ENCODE measurements at places on chromosomes 16 and 17. TPM values are rescaled to one million over a fixed set of nuclear protein-coding genes. Genes with fewer than 3 reads are reported as not detected.

The MAF gene
- polyA plus RNA-seq, result not detected

GRCh38 chr16:58507195-58507962, 7.4 kb downstream of the NDRG4 start:
- DNase-seq, result no peak
- no peaks in the 10 kb centered on the region for H3K36me3 ChIP-seq
- H3K27me3 ChIP-seq, result no peaks in the 10 kb centered on the region
- no peak overlapping the region for H3K4me3 ChIP-seq
- no peak overlapping the region for H3K27ac ChIP-seq
- no peaks in the 10 kb centered on the region for H3K4me1 ChIP-seq

- no peak overlapping the region for H3K4me3 ChIP-seq
- no peaks in the 10 kb centered on the region for H3K4me1 ChIP-seq
- H3K27me3 ChIP-seq, result peaks cover 21% of the 10 kb centered on the region
- no peak overlapping the region for H3K27ac ChIP-seq
- no peaks in the 10 kb centered on the region for H3K36me3 ChIP-seq
Measured at GRCh38 chr16:1978476-1979120, 2.7 kb downstream of the NOXO1 start.

- H3K4me1 ChIP-seq, result peaks cover 5% of the 10 kb centered on the region
- H3K27me3 ChIP-seq, result no peaks in the 10 kb centered on the region
- no peak overlapping the region for H3K4me3 ChIP-seq
- H3K36me3 ChIP-seq, result no peaks in the 10 kb centered on the region
Measured at GRCh38 chr17:18148586-18148985, 35.0 kb upstream of the ALKBH5 start.
